ENCODE measurements at places on chromosomes 1 and 21.

GRCh38 chr1:48640836-48641492 is 135.7 kb downstream of the BEND5 start:
- no peak overlapping the region for H3K4me3 ChIP-seq
- no peak overlapping the region for H3K27ac ChIP-seq
- peaks cover 8% of the 10 kb centered on the region for H3K27me3 ChIP-seq
- no peak for DNase-seq

- H3K36me3 ChIP-seq, result no peaks in the 10 kb centered on the region
- peaks cover 3% of the 10 kb centered on the region for H3K4me1 ChIP-seq
- H3K4me3 ChIP-seq, result no peak overlapping the region
- DNase-seq, result no peak
- no peak overlapping the region for H3K27ac ChIP-seq
Observed at GRCh38 chr1:223197923-223198627, 55.0 kb upstream of the TLR5 start.

DNA sequence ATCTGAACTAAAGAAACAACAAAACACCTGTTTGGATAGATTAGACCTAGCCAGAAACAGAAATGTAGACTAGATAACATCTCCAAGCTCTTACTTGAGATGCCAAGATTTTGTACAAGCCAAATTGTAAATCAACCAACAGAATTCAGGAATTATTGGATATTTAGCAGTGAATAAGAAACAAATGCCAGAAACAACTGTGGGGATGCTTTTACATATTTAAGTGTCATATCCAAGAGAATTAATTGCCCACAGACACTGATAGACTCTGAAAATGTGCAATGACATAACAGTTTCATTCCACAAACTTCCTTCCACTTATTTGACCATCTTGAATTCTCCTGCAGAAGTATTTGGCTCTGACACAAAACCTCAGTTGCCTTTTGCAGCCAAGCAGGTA is 92.3 kb downstream of the SGIP1 start:
- H3K27ac ChIP-seq, result no peak overlapping the region
- H3K27me3 ChIP-seq, result peaks cover 6% of the 10 kb centered on the region
- no peak for DNase-seq

GRCh38 chr1:10773376-10773775 is 23.1 kb downstream of the CASZ1 start:
- H3K36me3 ChIP-seq, result no peaks in the 10 kb centered on the region
- H3K4me3 ChIP-seq, result no peak overlapping the region
- DNase-seq, result no peak
- no peaks in the 10 kb centered on the region for H3K4me1 ChIP-seq
- H3K27me3 ChIP-seq, result peaks cover 4% of the 10 kb centered on the region
